ENCODE measurements at places on chromosomes 13 and 19.

GRCh38 chr13:61727767-61728166 lies 312.1 kb upstream of the PCDH20 start:
- DNase-seq = no peak

- DNase-seq = no peak
Observed at GRCh38 chr19:49635530-49636232, 4.3 kb downstream of the RRAS start.

GRCh38 chr19:30047432-30047831 lies 105.4 kb downstream of the URI1 start:
- DNase-seq = no peak

GRCh38 chr13:46687810-46688209 lies 109.2 kb downstream of the ESD start:
- no peak for DNase-seq

DNA sequence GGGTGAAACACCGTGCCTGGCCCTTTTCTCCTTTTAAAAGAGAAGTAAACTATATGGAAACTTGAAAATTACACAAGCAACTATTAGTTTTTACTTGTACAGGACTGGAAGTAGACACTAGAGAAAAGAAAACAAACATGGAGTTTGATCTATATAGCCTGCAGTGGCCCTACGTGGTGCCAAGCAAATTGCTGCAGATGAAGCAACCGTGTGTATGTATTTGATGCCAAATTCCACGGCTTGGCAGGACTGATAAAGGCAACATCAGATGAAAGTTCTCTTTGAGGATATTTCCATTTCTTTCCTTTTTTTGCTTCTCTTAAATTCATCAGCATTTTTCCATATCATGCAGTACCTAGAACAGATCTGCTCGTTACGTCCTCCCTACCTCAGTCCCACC lies 49.8 kb downstream of the ATP8A2 start:
- DNase-seq = no peak

- no peak for DNase-seq
Observed at GRCh38 chr19:10422046-10422461, 1.7 kb downstream of the PDE4A start.

DNA sequence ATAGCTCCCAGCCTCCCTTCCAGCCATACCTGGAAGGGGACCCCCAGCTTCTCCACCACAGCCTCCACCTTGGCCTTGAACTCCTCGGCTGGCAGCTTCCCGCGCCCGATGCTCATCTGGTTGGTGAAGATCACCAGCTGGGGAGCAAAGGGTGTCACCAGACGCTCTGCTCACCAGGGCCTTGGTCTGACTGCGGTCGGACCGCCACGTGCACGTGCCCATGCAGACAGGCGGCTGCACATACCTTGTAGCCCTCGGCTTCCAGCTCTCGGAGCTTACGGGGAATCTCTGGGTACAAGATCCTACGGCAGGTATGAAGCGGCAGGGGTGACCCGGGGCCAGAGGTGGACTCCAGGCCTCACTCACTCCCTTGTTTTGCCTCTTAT lies 3.4 kb downstream of the PNKP start:
- DNase-seq = no peak

GRCh38 chr19:31890230-31890629 lies 455.2 kb upstream of the ZNF507 start:
- no peak for DNase-seq

DNA sequence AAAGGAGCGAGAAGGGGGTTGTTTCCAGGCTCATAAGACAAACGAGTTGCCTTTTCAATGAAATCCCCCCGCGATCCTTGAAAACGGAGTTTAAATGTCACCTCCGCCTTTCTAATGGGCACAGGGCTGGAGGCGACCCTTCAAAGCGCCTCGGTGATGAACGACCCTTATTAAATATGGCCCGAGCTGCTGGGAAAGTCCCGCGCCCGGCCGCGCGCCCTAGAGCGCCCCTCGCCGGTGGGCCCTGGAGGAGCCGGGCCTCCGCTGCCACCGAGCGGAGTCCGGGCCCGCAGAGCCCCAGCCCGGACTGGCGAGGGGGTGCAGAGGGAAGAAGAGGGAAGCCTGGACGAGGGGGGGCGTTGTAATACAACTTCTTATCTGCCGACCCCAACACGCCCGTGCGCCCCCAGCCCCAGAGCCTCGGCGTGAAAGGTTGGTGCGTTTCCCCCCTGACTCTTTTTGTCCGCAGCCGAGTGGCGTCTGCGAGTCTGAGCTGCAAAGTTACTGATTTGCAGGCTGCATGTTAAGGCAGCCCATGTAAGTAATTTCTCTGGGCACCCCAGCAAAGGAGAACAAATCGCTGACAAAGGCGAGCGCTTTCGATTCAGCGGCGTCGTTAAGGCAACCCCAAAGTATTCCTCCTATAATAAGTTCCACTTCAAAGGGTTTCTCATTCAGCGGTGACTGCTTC lies 11.9 kb downstream of the ZIC5 start:
- no peak for DNase-seq

DNA sequence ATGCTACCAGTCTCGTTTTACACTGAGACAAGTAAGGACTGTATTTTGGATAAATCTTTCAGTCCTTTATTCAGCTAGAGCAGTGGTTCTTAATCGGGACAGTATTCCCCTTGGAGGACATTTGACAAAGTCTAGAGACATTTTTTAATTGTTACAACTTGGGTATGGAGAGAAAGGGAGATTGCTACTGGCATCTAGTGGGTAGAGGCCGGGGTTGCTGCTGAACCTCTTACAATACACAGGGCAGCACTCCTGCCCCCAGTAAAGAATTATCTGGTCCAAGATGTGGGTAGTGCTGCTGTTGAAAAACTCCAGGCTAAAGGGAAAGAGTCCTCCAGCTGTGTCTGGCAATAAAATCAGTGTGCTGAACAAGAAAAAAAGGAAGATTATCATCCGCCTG lies 334.8 kb downstream of the SLC7A1 start:
- DNase-seq = no peak

DNA sequence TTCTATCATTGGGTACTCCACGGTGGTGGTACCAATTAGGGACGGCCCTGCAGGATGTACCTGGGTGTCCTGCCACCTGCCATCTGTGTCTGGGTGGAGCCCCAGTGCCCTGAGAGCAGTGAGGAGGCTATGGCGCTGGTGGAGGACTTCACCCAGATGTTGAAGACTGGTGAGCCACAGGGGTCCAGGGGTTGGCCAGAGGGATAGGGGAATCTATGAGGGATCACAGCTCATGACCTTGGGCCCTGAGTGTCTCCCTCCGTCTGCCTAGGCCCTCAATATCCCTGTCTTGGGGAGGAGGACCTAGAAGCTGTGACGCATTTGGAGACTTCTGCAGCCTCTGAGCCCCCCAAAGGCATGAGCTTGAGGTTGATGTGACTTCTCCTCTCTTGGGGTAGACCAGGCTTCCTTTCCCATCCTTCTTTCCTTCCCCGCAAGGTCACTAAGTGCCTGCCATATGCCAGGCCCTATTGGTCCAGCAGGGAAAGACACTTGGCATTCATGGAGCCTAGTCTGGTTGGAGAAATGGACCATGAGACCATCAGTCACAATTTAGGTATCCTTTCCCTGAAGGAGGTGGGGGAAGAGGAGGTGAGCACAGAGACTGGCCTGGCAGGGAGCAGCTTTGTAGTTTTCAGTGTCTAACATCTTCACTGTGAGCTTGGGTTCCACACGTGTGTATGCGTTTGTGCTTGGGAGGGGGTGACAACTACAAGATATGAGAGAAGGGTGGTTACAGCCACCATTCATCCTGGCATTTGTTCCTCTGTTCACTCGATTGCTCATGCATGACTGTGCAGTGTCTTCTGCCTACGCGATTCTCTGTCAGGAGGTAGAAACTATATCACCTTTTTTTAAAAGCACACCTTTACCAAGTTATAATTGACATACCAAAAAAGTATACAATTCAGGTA lies 5.1 kb upstream of the MZF1 start:
- DNase-seq = peak; percentile 17

DNA sequence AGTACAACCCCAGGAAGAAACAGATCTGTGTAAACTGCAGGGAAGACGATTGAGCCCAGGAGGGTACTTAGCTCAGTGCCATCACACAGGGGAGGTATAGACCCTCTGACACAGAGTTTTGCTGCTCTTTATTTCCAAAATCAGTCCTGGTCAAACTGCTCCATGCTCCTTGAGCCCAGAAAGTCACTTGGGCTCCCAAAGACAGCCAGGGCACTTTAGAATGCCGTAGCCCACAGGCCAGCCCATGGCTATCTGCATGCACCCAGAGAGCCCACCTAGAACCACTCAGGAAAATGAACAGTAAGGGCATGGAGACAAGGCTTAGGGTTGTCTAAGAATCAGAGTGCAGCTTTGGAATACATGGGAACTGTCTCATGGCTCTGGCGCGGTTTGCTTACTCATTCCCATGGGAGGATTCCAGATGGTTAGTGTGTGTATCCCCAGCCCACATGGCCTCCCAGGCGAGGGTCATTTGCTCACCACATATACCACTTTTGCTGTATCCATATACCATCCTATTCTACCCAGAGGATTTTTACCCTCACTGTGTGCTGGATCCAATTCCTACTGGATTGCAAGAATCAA lies 14.7 kb upstream of the PDCD5 start:
- DNase-seq = peak; percentile 19

GRCh38 chr19:38003438-38004185 lies 96.6 kb downstream of the SIPA1L3 start:
- peak; percentile 93 for DNase-seq

- DNase-seq = no peak
Observed at GRCh38 chr13:59337070-59337469, 826.7 kb downstream of the DIAPH3 start.

GRCh38 chr19:29673451-29674371 lies 8.4 kb downstream of the PLEKHF1 start:
- DNase-seq = no peak

DNA sequence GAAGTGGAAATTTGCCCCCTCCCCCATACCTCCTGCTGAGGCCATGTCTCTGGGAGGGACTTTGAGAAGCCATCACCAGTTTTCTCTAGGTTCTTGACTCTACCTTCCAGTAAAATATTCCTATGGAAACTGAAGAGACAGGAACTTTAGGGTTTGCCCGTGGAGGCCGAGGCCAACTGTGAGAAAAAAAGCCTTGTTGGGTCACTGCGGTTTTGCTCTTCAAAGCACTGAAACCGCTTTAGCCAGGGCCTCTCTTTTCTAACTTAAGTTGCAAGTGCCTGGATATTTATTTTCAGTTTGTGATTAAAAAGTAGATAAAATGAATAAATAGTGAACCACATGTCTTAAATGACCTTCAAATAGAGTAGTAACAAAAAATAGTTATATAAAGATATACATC lies 159.7 kb upstream of the TSC22D1 start:
- no peak for DNase-seq

DNA sequence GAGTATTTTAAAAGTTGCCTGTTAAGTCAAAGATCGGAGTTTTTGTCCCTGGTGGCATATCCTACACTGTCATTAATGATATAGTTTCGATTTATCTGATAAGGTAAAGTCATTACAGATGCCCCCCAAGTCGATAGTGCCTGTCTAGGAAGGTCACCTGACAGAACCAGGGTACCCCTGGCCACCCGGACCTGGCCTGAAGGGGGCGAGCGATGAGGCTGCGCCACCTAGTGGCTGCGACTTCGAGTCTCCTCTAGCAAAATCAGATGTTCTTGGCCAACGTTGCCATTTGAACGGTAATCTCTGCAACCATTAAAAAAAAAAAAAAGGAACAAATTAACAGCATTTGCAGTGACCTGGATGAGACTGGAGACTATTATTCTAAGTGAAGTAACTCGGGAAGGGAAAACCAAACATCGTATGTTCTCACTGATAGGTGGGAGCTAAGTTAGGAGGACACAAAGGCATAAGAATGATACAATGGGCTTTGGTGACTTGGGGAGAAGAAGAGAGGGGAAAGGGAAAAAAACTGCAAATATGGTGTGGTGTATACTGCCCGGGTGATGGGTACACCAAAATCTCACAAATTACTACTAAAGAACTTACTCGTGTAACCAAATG lies 565.1 kb downstream of the LIG4 start:
- DNase-seq = peak; percentile 62

- no peak for DNase-seq
Observed at GRCh38 chr13:95251641-95252040, 49.6 kb downstream of the ABCC4 start.

DNA sequence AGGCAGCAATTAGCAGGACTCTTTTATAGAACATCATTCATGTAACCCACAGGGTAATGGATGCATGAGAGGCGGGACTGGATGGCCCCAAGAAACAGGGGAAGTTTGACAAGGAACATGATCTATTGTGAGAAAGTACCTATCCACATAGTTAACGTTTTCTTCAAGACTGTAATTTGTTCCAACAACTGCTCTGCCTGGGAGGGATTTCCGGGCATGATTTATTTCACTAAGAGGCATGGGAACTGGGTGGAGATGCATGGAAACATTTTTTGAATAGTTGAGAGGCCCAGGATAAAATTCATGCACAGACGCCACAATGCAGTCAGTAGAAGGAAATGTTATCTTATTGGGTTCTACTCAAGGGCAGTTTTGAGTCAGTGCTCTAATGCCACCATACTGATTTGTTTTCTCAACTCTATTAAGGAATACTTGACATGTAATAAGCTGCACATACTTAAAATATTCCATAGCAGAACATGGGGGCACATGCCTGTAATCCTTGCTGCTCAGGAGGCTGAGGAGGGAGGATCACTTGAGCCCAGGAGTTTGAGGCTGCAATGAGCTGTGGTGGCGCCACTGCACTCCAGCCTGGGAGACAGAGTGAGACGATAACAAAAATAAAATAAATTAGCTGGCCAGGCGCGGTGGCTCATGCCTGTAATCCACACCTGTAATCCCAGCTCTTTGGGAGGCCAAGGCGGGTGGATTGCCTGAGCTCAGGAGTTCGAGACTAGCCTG lies 9.9 kb upstream of the ATG4D start:
- peak; percentile 30 for DNase-seq

DNA sequence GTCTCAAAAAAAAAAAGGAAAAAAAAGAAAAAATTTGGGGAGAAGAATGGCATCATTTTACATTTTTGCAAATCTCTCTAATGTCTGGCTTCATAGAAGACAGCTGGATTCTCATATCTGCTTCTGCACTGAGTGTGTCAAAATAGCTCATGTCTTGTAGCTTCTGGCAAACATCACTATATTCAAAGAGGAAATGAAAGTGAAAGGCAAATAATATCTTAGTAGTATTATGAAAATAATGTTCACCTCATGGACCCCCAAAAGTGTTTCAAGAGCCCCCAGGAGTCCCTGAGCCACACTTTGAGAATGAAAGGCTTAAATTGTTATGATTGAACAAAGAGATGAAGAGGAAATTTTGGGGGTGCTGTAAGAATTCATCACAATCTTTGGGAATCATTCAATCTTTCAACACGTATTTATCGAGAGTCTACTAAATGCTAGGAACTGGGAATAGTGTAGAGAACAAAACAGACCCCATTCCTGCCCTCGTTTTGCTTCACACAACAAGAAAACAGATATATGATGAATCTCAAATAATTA lies 1.2 kb upstream of the SLC6A16 start:
- no peak for DNase-seq

GRCh38 chr13:111850458-111850857 lies 216.5 kb upstream of the SOX1 start:
- no peak for DNase-seq
